ENCODE measurements at places on chromosomes 16 and 17.

- no peak for DNase-seq
Measured at GRCh38 chr16:29315916-29316517, 90.5 kb downstream of the NPIPB11 start.

- DNase-seq, result no peak
Measured at GRCh38 chr16:84959045-84959576, 52.2 kb downstream of the ZDHHC7 start.

DNA sequence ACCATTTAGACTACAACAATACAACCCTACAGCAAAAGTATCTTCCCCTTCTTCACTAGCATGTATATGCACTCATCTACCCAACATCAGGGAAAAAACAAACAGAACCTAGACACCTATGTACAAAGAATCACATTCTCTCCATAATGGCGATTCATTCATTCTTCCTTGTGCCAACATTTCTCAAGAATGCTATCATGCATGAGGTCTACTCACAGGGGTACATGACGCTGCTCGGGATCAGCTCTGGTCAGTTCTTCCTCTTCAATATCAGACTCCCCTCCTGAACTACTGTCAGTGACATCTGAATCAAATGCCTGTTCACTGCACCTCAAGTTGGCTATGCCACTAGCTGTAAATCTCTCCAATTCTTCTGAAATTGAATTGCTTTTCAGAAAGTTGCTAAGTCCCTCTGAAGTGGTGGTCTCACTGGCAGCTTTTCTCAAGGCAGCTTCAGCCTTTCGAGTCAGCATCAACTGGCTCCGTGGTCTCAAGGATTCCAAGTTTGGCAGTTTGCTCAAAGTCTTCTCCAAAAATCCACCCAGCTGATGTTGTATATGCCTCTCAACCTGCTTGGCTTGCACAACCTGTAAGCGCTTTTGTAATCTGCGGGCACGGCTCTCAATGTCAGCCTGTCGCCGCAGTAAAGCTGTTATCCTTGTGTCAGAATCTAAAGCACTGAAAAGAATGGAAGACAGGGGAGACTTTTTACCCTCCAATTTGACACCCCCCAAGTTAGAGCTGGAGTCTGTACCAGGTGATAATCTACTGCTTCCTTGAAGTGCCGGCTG lies 22.4 kb downstream of the KANSL1 start:
- DNase-seq, result no peak

DNA sequence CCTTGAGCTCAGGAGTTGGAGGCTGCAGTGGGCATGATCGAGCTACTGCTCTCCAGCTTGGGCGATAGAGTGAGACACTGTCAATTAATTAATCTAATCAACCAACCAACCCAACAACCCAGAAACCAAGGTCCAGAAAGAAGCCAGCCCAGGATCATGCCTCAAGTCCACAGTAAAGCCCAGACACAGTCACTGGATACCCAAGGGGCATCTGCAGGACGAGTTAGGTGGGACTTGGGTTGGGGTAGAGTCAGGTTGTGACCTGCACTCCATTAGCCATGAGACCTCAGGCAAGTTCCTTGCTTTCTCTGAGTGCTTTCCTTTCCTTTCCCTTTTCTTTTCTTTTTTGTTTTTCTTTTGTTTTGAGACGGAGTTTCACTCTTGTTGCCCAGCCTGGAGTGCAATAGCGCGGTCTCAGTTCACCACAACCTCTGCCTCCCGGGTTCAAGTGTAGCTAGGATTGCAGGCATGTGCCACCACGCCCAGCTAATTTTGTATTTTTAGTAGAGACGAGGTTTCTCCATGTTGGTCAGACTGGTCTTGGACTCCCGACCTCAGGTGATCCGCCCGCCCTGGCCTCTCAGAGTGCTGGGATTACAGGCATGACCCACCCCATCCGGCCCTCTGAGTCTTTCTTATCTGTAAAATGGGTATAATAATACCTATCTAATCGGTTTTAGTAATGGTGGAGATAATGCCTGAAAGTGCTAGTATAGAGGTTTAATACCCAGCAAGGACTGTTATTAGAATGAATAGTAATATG lies 3.5 kb upstream of the HSD17B1 start:
- DNase-seq, result no peak

Measured in cerebellar cortex (tissue), 1 donor.